ENCODE measurements at places on chromosomes 4 and X.
A peak's percentile ranks its signal among the peaks of the same experiment; 100 is the strongest.

GRCh38 chr4:128776794-128777216 lies 32.7 kb upstream of the JADE1 start:
- no peaks in the 10 kb centered on the region for H3K4me1 ChIP-seq
- no peaks in the 10 kb centered on the region for H3K27me3 ChIP-seq
- no peak overlapping the region for H3K4me3 ChIP-seq
- no peaks in the 10 kb centered on the region for H3K36me3 ChIP-seq

DNA sequence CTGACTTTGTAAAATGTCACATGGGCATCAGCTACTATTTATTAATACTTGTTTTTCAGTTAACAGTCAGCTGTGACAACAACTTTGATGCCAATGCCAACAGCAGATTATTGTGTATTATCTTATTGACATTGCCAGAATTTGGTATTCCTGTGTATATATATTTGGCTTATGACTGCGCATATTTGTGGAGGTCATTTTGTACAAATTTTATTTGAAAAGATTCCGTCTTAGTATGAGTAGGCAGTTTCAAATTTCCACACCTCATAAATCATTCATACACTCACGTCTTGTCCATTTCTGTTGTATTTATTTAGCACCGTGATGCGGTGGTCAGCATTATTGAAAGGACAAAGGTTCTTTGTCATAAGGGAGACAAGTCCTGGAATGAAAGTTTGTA lies 558.2 kb upstream of the NDST4 start:
- no peaks in the 10 kb centered on the region for H3K27me3 ChIP-seq
- no peak overlapping the region for H3K27ac ChIP-seq
- no peak for DNase-seq
- no peak overlapping the region for H3K4me3 ChIP-seq
- no peaks in the 10 kb centered on the region for H3K36me3 ChIP-seq

DNA sequence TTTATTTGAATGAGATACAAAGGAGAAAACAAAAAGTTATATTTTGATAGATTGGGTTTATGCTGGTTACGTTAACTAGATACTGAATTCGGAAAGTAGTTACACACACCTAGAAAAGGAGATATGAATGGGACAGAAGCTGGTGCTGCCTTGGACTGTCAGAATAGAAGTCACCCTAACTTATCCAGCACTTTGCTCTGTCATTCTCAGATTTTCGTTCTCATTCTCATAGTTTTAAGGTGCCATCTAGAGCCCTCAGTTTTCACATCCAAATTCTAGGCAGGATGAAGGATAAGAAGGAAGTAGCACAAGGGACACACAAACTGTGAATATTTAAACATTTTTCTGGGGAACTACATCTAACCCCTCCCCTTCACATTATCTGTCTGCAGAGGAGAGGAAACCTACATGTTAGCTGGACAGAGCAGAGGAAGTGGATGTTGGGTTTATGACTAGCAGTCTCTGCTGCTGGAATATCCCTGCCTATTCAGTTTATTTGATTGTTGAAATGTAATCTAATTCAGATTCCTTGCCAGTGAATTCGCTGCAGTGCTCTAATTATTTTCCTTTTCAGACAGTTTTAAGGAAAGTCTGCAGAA lies 521.9 kb downstream of the FAT4 start:
- H3K27me3 ChIP-seq = no peaks in the 10 kb centered on the region
- H3K27ac ChIP-seq = no peak overlapping the region
- no peak for DNase-seq
- H3K4me1 ChIP-seq = no peaks in the 10 kb centered on the region
- H3K36me3 ChIP-seq = no peaks in the 10 kb centered on the region

GRCh38 chr4:69707807-69708206 lies 52.6 kb downstream of the SULT1B1 start:
- H3K4me1 ChIP-seq = no peaks in the 10 kb centered on the region
- no peak overlapping the region for H3K27ac ChIP-seq
- no peaks in the 10 kb centered on the region for H3K27me3 ChIP-seq
- H3K36me3 ChIP-seq = no peaks in the 10 kb centered on the region

DNA sequence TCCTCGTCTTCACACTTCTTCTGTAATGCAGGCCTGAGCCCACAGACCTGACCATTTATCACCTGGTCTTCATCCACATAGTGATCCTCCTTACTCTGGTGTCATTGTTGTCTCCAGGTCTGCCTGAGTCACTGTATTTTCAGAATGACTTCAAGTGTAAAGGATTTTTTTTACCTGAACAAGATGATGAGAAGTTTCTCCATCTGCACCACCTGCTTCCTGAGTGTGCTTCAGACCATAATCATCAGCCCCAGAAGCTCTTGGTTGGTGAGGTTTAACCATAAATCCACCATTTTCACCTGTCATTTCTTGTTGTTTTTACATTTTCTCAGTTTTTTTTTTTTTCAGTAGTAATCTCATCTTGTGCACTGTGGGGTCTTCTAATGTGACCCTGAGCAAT lies 39.0 kb downstream of the WDR13 start:
- H3K4me1 ChIP-seq = no peaks in the 10 kb centered on the region
- H3K27me3 ChIP-seq = no peaks in the 10 kb centered on the region
- no peaks in the 10 kb centered on the region for H3K36me3 ChIP-seq
- H3K27ac ChIP-seq = no peak overlapping the region
- no peak overlapping the region for H3K4me3 ChIP-seq

DNA sequence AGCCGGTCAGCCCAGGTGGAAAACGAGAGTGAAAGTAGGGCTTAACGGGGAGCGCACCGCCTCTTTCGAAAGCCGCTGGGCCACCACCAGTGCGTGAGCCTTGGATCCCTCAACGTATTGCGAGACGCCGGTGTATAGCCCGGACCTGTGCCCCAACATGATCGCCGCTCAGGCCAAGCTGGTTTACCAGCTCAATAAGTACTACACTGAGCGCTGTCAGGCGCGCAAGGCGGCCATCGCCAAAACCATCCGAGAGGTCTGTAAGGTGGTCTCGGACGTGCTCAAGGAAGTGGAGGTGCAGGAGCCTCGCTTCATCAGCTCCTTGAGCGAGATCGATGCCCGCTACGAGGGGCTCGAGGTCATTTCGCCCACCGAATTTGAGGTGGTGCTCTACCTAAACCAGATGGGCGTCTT lies 929 bp downstream of the MAB21L2 start:
- H3K36me3 ChIP-seq = no peaks in the 10 kb centered on the region
- H3K27me3 ChIP-seq = no peaks in the 10 kb centered on the region
- no peak overlapping the region for H3K27ac ChIP-seq
- no peaks in the 10 kb centered on the region for H3K4me1 ChIP-seq
- H3K4me3 ChIP-seq = peak overlapping the region; percentile 21
- no peak for DNase-seq

GRCh38 chr4:24686866-24687692 lies 102.7 kb upstream of the DHX15 start:
- H3K4me3 ChIP-seq = no peak overlapping the region
- H3K27me3 ChIP-seq = no peaks in the 10 kb centered on the region
- no peaks in the 10 kb centered on the region for H3K36me3 ChIP-seq
- H3K27ac ChIP-seq = no peak overlapping the region
- no peaks in the 10 kb centered on the region for H3K4me1 ChIP-seq

DNA sequence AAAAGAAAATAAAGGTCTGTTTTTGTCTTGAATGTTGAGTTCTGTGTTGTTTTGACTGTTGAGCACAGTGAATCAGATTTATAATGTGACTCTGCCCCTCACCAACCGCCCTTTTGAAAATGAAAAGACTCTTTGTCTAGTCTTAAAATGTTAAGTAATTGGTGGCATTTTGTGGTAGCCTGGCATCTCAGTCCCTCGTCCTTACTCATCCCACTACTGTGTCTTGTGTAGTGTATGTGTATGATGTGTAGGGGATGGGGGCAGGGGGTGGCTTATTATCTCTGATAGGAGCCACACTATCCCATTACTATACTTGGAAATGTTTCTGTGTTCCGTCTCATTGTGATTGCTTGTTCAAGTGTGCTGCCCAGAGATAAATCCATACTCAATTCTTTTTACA lies 12.2 kb downstream of the KLHL34 start:
- H3K4me1 ChIP-seq = no peaks in the 10 kb centered on the region
- H3K27me3 ChIP-seq = peaks cover 4% of the 10 kb centered on the region
- DNase-seq = no peak
- H3K27ac ChIP-seq = no peak overlapping the region
- peaks cover 3% of the 10 kb centered on the region for H3K36me3 ChIP-seq
- no peak overlapping the region for H3K4me3 ChIP-seq

- no peak for DNase-seq
- no peak overlapping the region for H3K4me3 ChIP-seq
- no peaks in the 10 kb centered on the region for H3K27me3 ChIP-seq
- H3K27ac ChIP-seq = no peak overlapping the region
Measured at GRCh38 chrX:13180807-13181206, 136.4 kb upstream of the FAM9C start.

GRCh38 chr4:72876946-72877345 lies 192.6 kb downstream of the COX18 start:
- no peak for DNase-seq
- no peaks in the 10 kb centered on the region for H3K36me3 ChIP-seq
- no peak overlapping the region for H3K27ac ChIP-seq

GRCh38 chrX:67635424-67635823 lies 91.6 kb downstream of the AR start:
- no peaks in the 10 kb centered on the region for H3K36me3 ChIP-seq
- H3K4me1 ChIP-seq = no peaks in the 10 kb centered on the region
- H3K4me3 ChIP-seq = no peak overlapping the region
- no peak for DNase-seq
- H3K27ac ChIP-seq = no peak overlapping the region

DNA sequence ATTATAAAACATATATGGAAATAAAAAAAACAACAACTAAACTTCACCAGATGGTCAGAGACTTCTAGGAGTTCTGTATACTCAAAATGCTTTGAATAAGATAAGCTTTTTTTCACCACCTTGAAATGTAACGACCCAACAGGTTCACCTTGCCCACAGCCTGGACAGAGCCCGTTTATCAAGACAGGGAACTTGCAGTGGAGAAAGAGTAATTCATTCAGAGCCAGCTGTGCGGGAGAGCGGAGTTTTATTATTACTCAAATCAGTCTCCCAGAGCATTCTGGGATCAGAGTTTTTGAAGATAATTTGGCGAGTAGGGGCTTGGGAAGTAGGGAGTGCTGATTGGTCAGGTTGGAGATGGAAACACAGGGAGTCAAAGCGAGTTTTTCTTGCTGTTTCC lies 38.5 kb downstream of the AGA start:
- no peak for DNase-seq
- no peaks in the 10 kb centered on the region for H3K4me1 ChIP-seq
- H3K27me3 ChIP-seq = no peaks in the 10 kb centered on the region

DNA sequence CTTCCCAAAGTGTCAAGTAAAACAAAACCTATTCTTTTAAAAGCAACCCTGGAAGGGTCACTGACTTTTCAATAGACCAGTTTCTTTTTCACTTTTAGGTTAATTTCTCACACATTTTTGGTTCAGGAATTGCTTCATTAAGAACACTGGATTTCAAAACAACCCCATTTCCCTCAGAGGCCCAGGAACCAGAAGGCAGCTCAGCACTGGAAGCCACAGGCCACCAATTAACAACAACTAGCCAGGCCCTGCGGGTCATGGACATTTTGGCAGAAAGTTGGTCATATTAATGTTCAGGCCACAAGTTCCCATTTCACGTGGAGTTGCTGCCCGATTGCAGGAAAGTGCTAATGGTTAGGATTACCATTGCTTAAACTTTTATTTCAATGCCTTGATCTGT lies 39.8 kb downstream of the HAND2 start:
- DNase-seq = no peak
- no peak overlapping the region for H3K27ac ChIP-seq
- no peaks in the 10 kb centered on the region for H3K4me1 ChIP-seq
- H3K36me3 ChIP-seq = no peaks in the 10 kb centered on the region

DNA sequence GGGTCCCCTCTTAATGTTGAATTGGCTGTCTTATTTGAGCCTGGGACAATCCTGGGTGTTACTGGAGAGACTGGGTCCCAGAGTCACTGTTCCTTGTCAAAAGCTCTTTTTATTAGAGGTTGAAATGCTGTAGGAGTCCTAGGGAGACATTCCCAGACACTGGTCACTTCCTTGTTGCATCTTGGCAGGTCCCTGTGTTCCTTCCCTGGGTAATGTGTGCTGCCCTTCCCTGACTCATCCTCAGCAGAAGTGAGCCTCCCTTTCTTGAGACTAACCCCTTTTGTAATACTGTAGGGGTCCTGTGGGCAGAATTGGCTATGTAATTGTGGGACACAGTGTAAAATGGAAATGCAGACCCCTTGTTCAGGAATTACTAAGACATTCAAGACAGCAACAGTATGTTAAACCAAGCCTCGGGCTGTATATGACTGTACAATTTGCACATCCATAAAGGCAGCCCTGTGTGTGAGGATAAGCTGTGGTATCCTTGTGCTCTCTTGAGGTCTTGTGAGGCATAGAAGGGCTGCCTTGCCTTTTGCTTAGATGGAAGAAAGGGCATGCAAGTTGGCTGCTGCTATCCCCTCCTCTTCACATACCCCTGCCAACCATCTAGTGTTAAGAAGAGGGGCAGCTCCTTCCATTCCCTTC lies 53.5 kb downstream of the DCLK2 start:
- no peaks in the 10 kb centered on the region for H3K4me1 ChIP-seq
- no peak overlapping the region for H3K4me3 ChIP-seq
- DNase-seq = no peak
- H3K27me3 ChIP-seq = no peaks in the 10 kb centered on the region
- H3K36me3 ChIP-seq = no peaks in the 10 kb centered on the region

DNA sequence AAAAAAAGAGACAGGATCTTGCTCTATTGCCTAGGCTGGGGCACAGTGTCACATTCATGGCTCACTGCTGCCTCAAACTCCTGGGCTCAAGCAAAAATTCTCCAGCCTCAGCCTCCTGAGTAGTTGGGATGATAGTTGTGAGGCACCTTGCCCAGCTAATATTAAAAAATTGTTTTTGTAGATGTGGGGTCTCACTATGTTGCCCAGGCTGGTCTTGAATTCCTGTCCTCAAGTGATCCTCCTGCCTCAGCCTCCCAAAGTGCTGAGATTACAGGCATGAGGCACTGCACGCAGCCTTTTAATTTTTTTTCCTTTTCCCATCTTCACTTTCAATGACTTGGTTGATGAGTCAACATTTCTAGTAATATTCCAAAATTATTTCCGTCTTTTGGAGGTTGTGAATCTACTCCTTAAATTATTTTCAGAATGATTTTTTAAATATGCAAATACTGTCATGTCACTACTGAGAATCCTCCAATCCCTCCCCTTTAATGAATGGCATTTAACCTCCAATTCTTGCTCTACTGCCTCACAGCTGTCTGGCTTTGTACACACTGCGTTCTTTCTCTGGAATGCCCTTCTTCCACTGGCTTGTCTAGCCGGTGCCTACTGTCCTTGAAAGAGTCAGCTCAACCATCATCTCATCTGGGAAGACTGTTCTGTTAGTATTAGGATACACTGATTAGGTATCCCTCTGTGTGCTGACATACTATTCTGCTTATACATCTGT lies 27.5 kb upstream of the DCTD start:
- no peaks in the 10 kb centered on the region for H3K36me3 ChIP-seq
- no peaks in the 10 kb centered on the region for H3K4me1 ChIP-seq
- DNase-seq = no peak
